Calu3 (cell line): ENCODE measurements at places on chromosomes 1 and 21. TPM values are rescaled to one million over a fixed set of nuclear protein-coding genes. Genes with fewer than 3 reads are reported as not detected.

Gene NPHS2
- total RNA-seq: not detected in 2 replicates

Gene ANGPTL3
- total RNA-seq: not detected in 2 replicates

- DNase-seq: no peak
Measured at GRCh38 chr1:1264868-1265272, 8.8 kb downstream of the UBE2J2 start.

GRCh38 chr1:222794656-222795474 lies 20.0 kb upstream of the DISP1 start:
- no peak for DNase-seq
